ENCODE measurements at places on chromosomes 16 and 17.

- DNase-seq: no peak
Observed at GRCh38 chr16:31477220-31478216, 5.4 kb upstream of the SLC5A2 start.

DNA sequence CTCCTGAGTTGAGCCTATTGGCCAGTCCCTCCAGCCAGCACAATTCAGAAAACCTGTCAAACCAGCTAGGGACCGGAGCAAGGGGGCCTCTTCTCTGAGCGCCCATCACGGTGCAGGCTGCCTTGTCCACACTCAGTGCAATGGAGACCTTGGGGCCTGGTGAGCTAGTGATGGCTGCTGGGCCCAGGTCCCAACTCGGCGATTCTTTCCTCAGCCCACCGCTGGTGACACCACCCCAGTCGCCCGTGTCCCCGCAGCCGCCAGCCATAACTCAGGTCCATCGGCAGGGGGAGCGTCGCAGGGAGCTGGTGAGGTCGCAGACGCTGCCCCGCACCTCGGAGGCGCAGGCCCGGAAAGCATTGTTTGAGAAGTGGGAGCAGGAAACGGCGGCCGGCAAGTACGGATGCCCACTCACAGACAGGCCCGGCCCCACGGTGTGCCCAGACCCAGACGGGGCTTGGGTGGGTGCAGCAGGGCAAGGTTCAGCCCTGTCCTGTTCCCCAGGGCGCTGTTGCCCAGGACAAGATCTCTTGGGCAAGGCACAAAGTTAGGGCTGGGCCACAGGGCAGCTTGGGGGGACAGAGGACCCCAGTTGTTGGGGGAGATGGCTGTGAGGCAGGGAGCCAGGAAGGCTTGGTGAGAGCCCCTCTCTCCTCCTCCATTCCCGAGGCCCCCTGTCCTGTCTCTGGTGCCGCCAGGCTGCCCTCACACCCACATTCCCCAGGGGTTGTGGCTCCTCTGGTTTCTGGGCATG lies 10.8 kb downstream of the SMTNL2 start:
- no peak for DNase-seq

DNA sequence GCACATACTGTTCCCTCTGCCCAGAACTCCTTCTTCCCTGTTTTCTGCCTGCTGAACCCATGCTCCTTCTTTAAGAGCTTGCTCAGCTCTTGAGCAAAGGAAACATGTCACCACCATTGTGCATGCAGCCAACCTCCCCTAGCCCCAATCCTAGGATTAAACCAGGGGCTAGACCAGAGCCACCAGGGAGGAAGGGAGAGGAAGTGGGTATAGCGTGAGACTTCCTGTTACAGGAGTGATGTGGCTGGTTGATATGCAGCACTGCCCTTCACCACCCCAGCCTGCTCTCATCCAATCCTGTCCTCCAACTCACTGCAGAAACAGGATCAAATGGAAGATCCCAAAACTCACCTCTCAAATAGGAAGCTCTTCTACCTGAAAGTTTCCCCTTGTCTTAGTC lies 67.1 kb upstream of the CDH5 start:
- DNase-seq: no peak

GRCh38 chr16:65781363-65781762 lies 585.1 kb upstream of the CDH5 start:
- DNase-seq: no peak

GRCh38 chr17:63550817-63551639 lies 751 bp downstream of the DCAF7 start:
- DNase-seq: no peak

GRCh38 chr17:69796078-69796477 lies 278.9 kb upstream of the KCNJ16 start:
- DNase-seq: no peak

- no peak for DNase-seq
Observed at GRCh38 chr16:55948230-55948629, 73.1 kb upstream of the CES5A start.

GRCh38 chr17:45291171-45291805 lies 25.5 kb downstream of the MAP3K14 start:
- no peak for DNase-seq

- DNase-seq: no peak
Observed at GRCh38 chr17:29677221-29677791, 54.6 kb upstream of the CORO6 start.

GRCh38 chr16:15466886-15467781 lies 32.7 kb downstream of the BMERB1 start:
- DNase-seq: no peak

DNA sequence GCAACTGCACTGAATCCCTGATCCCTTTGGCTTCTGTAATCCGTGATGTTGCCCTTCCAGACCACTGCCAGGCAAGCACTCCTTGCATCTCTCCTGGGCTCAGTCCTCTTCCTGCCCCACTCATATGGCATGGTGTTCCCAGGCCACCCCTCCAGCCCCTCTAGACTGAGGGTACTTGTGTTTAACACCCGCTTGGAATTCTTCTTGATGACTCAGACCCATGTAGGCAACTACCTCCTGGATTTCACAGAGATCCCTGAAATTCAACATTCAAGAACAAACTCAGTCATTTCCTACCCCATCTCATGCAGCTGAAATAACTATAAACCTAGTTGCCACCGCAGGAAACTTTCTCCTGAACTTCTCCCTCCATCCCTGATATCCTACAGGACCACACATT lies 541.9 kb upstream of the CDH11 start:
- DNase-seq: no peak

GRCh38 chr17:36085765-36086164 lies 4.2 kb downstream of the CCL3 start:
- DNase-seq: no peak

- no peak for DNase-seq
Observed at GRCh38 chr17:56979091-56979480, 1.2 kb downstream of the SCPEP1 start.

DNA sequence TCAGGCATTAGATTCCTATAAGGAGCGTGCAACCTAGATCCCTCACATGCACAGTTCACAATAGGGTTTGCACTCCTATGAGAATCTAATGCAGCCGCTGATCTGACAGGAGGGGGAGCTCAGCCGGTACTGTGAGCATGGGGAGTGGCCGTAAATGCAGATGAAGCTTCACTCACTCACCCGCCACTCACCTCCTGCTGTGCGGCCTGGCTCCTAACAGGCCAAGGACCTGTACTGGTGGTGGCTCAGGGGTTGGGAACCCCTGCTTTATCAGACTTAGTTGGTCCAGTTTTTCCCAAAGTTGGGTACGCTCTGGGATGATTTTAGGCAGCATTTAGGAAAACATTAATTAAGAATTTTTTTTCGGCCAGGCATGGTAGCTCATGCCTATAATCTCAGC lies 103.8 kb downstream of the MARF1 start:
- no peak for DNase-seq

DNA sequence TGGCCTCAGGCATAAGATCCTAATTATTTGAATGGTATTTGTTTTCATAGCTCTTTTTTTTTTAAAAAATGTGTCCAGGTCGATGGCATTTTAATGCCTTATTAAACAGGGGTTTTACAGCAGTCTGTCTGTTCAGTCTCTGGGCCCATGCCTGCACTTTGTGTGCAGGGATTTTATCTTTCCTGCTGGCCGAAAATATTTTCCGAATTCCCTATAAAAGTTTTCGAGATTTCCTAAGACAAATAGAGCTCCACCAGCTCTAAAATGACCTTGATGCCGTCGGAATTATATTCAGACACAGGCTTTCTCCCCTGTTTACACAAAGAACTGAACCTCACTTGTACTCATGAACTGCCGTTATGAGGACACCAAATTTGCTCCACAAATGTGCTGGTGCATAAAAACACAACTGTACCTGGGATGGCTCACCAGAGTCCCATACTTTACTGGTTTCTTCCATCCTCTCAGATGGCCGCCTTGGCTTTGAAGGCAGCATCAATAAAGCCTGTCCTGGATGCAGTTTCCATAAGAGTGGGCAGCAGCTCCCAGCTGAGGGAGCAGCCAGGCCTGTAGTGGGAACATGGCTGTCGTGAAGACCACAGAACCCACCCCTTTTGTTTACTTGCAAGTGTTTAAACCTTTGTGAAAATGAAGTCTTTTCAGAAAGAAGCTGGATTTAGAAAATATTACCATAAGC lies 44.9 kb downstream of the TBX4 start:
- no peak for DNase-seq

GRCh38 chr17:72135546-72136325 lies 14.9 kb downstream of the SOX9 start:
- DNase-seq: no peak

DNA sequence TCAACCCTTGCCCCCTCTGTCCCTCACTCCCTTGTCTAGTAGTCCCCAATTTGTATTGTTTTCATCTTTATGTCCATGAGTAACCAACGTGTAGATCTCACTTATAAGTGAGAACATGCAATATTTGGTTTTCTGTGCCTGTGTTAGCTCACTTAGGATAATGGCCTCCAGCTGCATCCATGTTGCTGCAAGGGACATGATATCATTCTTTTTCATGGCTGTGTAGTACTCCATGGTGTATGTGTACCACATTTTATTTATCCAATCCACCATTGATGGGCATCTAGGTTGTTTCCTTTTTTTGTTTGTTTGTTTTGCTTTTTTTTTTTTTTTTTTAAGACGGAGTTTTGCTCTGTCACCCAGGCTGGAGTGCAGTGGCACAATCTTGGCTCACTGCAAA lies 63.0 kb upstream of the HS3ST4 start:
- no peak for DNase-seq

- DNase-seq: no peak
Observed at GRCh38 chr17:38613981-38614779, 8.4 kb upstream of the SRCIN1 start.

GRCh38 chr17:21041741-21042457 lies 912 bp downstream of the USP22 start:
- DNase-seq: no peak

DNA sequence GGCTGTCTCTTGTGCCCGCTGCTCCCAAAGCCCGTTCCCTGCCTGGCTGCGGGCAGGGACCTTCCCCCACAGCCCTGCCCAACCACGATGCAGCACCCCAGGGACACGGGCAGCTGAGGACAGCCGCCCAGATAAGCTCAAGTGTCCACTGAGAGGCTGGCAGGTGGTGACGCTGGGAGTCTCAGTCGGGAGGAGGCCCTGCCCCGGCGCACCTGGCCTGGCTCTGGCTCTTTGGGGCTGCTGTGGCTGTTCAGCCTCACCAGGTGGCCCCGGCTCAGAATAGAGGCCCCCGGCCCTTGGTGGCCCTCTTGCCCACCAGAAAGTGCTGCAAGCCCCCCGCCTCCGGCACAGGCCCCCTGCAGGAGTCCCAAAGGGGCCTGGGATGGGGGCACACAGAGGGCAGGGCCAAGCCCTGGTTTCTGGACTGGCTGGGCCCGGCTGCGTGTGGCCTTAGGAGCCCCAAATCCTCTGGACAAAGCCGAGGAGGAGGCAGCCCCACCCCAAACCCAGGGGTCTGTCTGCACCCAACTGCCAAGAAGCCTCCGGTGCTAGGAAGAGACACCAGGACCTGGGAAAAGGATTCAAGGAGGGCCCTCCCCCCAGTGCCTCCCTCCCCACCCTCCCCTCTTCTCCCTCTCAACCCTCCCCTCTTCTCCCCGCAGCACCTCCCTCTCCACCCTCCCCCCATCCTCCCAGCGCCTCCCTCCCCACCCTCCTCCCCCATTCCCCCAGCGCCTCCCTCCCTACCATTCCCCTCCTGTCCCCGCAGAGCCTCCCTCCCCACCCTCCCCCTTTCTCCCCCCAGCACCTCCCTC lies 5.3 kb downstream of the NTHL1 start:
- DNase-seq: no peak

GRCh38 chr16:330741-331140 lies 21.8 kb downstream of the AXIN1 start:
- no peak for DNase-seq

- DNase-seq: no peak
Observed at GRCh38 chr17:18921912-18922451, 30.0 kb upstream of the SLC5A10 start.

GRCh38 chr17:14206891-14207290 lies 29.8 kb downstream of the CDRT15 start:
- DNase-seq: no peak

DNA sequence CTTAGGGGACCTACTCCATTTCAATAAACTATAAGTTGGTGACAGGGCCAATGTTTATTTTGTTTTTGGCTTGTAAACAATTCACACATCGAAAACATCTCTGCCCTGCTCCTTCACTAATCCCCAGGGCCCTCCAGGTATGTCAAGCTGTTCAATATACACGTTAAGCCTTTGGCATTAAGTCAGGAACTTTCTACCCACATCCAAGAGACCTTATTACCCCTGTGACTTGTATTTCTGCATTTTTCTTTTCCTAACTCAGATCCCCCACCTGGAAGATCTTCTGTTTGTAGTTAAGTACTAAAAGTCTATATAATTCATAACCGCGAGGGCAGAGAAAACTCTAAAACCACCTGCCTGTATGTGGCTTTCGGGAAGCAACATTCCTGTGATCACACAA lies 106.8 kb upstream of the AXIN2 start:
- no peak for DNase-seq

DNA sequence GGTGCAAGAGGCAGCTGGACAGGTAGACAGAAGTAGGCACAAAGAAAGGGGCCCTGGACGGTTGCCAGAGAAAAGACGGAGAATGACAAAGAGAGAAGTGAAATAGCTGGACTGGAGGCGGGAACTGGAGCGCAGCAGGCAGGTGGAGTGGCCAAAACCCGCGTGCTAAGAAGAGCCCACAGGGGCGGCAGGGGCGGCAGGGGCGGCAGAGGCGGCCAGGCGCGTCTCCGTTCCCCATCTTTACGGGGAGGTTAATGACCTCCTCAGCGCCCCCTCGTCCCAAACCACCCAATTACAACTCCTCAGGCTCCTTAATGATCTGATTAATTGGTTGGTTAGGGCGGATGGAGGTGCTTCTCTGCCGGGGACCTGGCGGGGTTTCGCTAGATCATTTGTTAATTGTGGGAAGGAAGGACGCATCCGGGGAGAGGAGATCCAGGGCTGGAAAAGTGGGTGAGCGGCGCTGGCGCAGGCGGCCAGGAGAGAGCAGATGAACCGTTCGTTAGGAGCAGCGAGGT lies 15.4 kb upstream of the HOXB9 start:
- no peak for DNase-seq

- no peak for DNase-seq
Observed at GRCh38 chr17:57257895-57258851, 1.9 kb downstream of the MSI2 start.

- DNase-seq: no peak
Observed at GRCh38 chr16:67242138-67242730, 5.0 kb downstream of the FHOD1 start.

GRCh38 chr16:52076332-52076731 lies 470.6 kb downstream of the TOX3 start:
- no peak for DNase-seq

GRCh38 chr17:8700546-8700945 lies 44.1 kb downstream of the CCDC42 start:
- no peak for DNase-seq

Data from NCI-H1048 (cell line).